ENCODE measurements at places on chromosomes 3 and 15. TPM values are rescaled to one million over a fixed set of nuclear protein-coding genes. Genes with fewer than 3 reads are reported as not detected.

ALDH1A2 gene
- polyA plus RNA-seq, result 353 TPM

MYZAP gene
- polyA plus RNA-seq, result 5.7 TPM

GRCh38 chr15:33132722-33133345 is 61.7 kb downstream of the FMN1 start:
- no peak for DNase-seq

DNA sequence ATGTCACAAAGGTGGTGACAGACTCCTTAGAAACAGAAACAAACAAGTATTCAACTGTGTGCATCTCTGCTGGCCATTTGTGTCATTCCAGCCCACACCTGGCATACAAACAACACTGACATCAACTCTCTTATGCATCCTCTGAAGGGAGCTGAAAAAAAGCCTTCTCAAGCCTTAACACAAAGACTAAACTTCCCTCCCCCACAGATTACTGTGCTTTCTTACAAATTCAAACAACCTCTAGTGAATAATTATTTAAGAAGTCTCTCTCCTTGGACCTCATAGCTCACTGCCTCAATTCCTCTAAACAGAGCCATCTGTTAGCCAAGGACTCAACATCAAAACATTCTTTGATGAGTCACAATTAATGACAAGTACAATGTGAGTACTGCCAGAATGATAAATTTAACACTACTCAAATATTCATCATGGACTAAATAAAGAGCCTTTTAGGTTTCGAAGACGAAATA is 132.1 kb downstream of the WDR76 start:
- no peak for DNase-seq

GRCh38 chr3:45280232-45280631 is 54.1 kb upstream of the TMEM158 start:
- no peak for DNase-seq

DNA sequence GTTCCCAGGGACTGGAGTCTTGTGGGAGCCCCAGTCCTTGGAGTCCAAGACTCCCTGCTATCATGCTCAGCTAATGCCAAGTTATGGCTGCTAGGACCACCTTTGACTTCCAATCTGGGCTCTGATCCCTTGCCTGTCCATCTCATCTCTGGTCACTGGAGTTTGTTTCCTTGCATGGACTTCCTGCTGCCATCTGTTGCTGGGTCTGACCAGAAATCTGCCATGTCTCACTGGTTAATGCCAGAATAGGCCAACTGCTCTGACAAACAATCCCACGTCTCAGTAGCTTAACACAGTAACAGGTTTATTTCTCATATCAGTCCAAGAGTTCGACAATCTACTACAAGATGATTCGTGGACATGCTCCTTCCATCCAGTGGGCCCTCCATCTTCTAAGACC is 10.1 kb upstream of the GLCE start:
- DNase-seq, result no peak

DNA sequence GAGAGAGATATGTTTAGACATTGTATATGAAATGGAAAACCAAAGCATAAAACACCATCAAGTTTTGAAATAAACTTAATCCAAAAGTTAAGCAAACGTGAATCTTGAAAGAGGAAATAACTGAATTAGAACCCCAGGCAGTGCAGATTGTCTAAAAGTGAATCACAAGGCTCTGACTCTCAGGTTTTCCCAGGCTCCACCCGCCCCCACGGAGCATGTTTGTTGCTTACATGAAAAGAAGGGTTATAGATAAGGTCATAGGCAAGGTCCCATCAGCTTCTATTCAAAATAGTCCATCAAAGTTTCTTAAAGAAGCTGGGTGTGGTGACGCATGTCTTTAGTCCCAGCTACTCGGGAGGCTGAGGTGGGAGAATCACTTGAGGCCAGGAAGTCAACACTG is 29.0 kb upstream of the SLMAP start:
- DNase-seq, result no peak

DNA sequence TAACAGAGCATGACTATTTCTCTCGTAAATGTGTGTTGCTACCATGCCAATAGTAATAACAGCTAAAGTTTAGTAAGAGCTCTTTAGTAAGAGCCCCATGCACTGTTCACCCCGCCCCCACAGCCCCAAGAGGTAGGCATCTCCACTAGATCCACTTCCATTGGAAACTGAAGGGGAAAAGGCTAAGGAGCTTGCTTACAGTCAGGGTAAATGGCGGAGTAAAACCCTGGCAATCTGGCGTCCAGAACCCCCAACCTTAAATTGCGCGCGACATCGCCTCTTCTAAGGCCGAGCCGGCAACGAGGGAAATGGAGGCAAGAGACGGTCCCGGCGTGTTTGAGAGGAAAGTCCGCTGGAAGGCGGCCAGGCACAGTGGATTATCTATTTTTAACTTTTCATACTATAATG is 654 bp upstream of the C3orf38 start:
- peak; percentile 38 for DNase-seq

UBE2E2 gene
- polyA plus RNA-seq, result 53.0 TPM

DNA sequence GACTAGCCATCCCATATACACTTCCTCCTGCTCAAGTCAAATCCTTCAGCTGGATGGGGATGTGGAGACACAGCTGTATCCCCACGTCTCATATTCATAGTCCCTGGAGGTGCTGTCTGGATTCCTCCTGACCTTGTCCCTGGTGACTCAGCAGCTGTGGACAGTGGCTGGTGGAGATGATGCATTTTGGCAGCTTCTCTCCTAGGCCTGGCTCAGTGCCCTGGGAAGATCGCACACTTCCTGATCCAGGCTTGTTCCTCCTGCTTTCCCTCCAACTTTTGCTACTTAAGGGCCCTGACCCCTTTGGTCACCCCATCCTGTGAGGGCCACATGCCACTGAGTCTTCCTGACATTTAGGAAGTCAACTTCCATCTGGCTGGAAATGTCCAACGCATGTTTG is 44.4 kb downstream of the ADAMTSL3 start:
- DNase-seq, result no peak

DNA sequence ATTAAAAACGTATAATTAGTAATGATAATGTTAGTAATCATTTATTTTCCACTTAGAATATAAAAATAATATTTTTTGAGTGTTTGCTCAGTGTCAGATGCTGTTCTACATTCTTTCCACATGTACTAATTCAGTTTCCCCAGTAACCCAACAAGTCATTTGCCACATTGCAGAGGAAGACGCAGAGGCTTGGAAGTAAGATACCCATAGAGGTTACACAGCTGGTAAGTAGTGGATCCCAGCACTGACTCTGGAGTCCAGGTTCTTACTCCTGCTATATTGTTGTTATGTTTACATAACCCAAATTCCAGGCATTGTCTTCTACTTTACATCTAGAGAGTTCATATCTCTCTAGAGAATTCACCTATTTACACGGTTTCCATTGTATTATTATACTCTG is 48.2 kb upstream of the MYO5C start:
- no peak for DNase-seq

SPATA12 gene
- polyA plus RNA-seq, result 0.12 TPM

GRCh38 chr15:35886765-35887164 is 340.8 kb upstream of the DPH6 start:
- no peak for DNase-seq

SEMA3B gene
- 69.5 TPM for polyA plus RNA-seq

DNA sequence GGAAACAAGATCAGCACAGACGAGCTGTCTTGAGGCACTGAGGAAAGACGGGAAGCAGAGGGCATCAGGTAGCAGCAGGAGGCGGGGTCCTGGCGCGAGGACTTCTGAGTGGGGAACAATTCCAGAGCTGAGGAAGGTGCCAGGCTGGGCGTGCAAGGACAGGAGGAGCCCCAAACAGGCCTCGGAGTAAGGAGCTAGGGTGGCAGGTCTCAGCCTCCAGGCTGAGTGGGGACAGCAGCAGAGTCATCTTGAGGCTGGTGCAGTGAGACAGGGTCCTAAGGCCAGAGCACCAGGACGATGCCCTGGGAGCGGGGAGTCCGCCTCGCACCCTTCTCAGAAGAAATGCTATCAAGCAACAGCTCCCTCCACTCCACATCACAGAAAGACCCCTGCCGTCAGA is 78.4 kb downstream of the PCSK6 start:
- no peak for DNase-seq

DNA sequence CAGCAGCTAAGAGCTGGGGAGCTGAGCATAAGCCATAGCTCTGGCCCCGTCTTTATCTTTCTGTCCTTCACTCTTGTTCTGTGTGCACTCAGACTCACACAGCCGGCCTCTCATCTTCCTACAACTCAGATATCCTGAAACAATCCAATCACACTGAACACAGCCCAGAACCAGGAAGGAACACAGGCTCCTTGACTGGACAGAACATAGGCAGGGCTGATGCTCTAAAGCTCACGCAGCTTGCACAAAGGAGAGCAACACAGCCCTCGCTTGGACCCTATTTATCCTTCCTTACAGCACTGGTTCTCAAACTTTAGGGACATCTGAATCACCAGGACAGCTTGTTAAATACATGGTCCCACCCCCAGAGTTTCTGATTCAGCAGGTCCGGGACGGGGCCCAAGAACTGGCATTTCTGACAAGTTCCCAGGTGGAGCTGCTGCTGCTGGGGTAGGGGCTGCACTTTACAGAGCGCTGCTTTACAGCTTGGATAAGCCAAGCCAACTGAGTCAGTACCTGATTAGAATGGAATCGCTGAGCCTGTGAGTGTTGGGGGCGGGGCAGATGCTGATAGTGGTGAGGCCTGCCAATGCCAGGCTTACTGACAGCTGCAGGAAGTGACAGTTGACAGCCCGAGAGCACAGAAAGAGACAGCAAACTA is 65.1 kb downstream of the MRPL46 start:
- no peak for DNase-seq

DNA sequence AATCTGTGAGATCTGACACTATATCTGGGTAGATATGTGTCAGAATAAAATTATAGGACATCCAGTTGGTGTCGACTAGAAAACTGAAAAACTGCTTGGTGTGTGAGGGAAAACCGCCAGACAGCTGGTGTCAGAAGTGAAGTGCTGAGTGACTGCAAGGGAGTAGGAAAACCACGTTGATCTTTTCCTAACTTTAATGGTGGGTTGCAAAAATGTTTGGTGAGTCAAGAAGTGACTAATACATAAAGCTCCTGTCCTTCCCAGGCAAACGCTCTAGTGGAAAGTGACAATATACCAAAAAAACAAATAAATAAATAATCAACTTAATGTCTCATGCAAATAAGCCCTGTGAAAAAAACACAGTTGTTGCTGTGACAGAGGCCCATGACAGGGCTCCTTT is 7.3 kb upstream of the CD96 start:
- no peak for DNase-seq

GP9 gene
- polyA plus RNA-seq, result 2.1 TPM

DNA sequence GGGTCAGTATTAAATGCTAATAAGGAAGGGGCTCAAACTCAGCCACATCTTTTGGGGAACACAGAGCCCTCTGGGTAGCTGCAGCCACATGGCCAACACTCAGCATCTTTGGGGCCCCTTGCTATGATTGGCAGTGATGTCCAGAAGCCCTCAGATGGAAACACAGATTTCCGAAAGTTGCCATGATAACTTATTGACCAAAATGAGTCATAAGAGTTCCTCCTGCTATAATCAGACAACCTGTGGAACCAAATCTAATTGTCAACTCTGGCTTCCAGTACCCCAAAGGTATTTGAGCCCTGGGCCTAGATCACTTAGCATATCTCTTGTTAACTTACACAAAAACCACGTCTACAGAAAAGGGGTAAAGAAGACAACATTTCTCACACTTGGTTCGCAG is 392.2 kb downstream of the KCNH8 start:
- no peak for DNase-seq

GRCh38 chr3:146421819-146422759 is 47.3 kb downstream of the PLSCR2 start:
- DNase-seq, result no peak

EFHB gene
- polyA plus RNA-seq, result 2.6 TPM

ITIH4 gene
- polyA plus RNA-seq, result 10.2 TPM

SLC22A14 gene
- 0.66 TPM for polyA plus RNA-seq

DNA sequence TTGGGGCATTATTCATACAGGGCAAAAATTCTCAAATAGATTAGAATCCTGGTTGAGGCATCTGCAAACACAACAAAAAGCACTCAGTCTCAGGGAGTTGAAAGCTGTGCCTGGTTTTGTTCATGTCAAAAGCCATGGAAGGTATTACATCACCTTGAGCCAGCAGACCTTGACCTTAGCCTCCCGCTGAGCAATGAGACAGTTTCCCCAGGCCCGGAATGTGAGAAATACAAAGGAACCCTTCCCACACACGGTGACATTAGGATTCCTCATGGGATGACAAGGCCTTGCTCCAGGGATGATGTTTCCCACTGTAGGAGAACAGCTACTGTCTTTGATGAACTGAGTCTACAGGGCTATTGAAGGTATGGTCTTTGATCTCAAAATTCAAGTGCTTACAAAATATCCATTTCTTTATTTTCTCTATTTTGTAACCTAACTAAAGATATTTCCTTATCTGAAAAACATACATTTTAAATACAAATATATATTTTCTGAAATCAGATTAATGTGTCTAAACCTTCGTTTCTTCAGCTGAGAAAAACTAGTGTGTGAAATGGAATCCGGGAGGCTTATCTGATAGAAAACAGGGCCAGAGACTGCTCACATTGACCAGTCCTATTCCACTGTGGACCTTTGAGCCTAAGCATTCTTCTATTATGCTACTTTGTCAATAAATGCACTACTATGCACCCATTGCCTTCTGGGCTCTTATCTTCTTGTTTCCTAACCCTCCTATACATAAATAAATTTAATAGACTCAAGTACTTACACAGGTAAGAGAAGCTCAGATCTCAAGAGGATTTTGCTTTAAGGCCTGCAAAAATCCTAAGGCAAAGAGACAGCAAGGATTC is 298.2 kb downstream of the KBTBD8 start:
- peak; percentile 4 for DNase-seq

SLC24A5 gene
- 0.39 TPM for polyA plus RNA-seq

DNA sequence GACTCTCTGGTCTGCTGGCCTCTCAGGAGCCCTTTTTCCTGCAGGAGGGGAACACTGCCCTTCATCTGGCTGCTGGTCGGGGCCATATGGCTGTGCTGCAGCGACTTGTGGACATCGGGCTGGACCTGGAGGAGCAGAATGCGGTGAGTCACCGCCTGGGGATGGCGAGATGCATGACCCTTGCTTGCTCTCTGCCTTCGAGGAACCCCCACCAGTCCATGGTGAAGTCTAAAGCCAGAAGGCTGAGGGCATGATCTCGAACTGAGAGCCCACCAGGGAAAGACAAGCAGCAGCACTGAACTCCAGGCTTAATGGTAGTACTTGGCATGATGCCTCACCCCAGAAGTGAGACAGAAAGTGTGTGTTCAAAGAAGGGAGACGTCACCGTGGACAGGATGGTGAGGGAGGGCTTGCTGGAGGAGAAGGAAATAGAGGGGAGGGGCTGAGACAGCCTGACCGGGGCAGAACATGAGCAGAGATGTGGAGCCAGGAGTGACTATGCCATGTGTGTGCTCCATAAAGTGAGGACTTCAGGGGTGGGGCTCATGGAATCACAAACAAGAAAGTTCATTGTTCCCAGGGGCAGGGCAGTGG is 19.2 kb downstream of the ANKDD1A start:
- DNase-seq, result no peak

DNA sequence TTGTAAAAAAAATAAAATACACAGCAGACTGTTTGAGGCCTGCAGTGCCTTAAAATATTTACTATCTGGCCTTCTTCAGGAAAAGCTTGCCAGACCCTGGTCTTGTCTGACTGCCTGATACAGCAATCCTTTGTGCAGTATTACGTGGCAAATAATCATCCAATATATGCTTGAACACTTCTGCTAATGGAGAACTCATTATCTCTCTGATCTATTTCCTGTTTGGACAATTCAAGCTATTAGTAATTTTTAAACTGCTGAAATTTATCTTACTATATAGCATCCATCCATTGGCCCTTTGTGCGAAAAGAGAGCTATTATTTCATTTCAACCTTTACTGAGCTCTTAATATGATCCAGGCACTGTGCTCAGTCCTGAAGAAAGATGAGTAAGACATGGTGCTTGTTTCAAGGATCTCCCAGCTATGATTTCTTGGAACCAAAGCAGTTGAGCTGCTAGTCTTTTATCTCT is 15.9 kb downstream of the ATG7 start:
- DNase-seq, result no peak
